ENCODE measurements at places on chromosomes 11 and 22.
A peak's percentile ranks its signal among the peaks of the same experiment; 100 is the strongest.

DNA sequence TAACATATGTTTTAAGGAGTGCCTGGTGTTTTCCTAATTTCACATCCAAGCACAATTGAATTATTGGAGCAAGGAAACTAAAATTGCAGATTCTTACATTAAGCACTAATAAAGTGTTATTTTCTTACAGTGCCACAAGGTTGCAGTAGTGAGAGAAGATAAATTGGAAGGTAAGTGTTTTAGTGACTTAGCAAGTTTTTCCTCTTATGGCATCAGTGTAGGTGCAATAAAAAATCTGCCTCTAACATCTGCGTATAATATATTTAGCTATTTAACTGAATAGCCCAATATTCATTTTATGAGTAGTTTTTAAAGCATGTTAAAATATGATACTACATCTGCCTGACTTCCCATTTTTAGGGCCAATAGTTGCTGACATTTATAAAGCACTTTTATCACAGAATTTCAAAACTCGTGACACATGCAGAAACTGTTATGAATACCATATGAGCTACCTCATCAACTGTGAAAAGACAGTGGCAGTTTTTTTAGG lies 19.0 kb downstream of the POLD3 start:
- no peak for DNase-seq

DNA sequence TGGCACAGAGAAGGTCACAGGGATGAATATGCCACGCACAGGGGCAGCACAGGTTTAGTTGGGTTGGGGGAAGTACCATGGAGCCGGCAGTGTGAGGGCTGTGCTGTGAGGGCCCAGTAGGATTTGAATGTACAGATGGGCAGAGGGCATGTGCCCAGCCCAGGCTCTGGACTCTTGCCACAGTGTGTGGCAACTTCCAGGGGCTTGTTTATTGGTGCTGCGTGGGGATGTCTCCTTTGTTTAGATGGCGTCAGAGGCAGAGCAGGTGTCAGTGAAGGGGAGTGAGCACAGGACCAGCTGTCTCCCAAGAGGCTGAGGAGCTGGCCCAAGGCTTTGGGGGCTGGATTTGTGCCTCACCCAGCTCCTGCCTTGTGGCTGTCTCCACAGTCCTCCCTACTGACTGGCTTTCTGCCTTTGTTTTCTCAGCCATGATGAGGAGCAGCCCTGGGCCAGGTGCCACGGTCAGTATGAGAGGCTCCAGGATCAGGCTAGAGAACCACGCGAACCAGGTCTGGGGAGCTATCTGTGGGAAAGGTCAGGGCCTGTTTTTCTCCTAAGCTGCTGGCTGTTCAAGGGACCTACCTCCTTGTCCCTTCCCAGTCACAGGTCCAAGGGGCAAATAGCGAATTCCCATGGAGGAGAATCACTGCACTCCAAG lies 21.9 kb downstream of the SUN2 start:
- no peak for DNase-seq

GRCh38 chr11:107799218-107799859 lies 59.2 kb downstream of the SLC35F2 start:
- DNase-seq, result peak; percentile 66

DNA sequence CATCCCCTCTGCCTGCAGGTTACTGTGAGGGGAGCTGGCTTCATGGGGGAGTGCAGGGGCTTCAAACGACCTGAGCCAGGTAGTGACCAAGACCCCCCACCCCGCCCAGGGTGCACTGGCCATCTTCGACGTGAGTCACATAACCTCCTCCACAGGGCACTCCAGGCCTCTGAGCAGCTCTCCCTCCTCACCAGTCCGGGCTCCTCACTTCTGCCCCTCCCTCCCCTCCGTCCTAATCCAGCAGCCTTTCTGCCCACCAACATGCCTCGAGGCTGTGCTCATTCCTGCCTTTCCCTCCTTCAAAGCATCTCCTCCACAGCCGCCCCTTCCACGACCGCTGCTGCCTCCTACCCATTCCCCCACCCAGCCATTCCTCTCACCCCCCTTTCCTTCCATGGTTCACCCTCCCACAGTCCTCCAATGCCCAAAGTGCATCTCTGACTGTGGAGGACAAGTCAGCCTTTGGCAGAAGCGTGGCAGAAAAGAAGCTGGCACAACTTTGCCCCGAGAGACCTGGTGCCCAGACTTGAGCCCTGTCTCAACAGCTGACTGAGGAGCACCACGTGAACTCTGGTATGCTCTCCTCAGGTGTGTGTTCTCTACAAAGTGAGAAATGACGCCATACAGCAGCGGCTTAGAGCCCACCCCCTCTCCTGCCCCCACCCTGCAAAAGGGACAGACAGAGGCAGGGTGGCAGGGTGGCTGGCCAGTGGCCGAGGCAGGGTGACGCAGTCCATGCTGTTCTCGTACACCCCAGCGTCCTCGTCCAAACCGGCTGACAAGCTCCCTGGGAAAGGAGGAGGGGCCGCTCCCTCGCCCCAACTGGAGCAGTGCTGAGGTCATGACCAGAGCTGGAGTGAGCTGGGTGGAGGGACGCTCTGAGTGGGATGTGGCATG lies 30.4 kb downstream of the OPCML start:
- no peak for DNase-seq

DNA sequence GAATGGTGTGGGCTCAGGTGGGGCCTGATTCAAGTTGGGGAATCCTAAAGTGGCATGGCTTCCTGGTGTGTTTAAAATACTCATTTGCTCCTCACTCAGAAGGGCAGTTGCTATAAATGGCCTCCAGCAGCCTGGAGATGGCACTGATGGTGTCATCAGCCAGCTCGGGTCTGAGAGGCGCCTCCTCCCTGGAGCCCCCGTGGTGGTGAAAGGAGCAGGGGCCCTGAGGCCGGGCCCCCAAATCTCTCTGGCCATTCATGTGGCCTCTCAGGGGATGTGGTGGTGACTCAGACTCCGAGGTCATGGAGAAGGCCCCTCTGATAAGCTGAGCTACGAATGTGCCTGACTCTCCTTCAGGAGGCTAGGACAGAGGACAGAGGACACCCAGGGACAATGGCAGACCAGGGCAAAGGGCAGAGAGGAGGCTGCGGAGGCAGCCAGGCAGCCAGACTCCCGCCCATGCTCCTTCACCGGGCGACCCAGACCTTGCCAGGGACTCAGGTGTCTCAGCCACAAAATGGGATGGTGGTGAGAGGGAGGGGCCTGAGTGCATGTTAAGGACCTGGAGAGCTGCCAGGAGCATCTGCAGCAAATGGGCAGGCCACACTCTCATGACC lies 129.2 kb downstream of the CTTN start:
- DNase-seq, result no peak
